Skeletal muscle cell (primary cell): ENCODE measurements at places on chromosomes 1 and 21.

DNA sequence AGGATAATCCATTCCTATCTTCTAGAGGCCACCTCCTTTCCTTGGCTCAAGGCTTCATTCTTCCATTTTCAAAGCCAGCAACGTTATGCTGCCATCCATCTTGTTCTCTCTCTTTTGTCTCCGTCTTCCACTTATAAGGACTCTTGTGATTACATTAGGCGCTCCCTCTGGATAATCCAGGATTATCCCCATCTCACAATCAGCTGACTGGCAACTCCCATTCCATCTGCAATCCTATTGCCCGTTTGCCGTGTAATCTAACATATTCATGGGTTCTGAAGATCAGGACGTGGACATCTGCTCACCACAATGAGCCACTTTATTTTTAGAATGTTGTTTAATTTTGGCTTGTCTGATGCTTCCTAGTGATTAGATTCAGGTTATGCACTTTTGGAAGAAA is 89.3 kb downstream of the EBNA1BP2 start:
- no peak for DNase-seq

GRCh38 chr21:27475363-27475955 is 508.6 kb upstream of the ADAMTS5 start:
- no peak for DNase-seq

DNA sequence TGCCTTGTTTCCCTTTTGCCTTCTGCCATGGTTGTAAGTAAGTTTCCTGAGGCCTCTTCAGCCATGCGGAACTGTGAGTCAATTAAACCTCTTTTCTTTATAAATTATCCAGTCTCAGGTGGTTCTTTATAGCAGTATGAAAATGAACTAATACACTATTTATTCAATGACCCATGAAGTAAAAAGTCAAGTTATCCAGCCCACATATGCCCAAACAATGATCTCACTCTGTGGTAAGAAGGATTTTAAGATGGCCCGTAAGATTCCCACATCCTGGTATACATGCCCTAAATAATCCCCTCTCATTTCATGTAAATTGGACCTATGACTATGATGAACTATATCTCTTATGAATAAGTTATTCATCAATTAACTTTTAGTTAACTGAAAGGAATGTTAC is 1008.3 kb upstream of the B3GALT2 start:
- DNase-seq = no peak

DNA sequence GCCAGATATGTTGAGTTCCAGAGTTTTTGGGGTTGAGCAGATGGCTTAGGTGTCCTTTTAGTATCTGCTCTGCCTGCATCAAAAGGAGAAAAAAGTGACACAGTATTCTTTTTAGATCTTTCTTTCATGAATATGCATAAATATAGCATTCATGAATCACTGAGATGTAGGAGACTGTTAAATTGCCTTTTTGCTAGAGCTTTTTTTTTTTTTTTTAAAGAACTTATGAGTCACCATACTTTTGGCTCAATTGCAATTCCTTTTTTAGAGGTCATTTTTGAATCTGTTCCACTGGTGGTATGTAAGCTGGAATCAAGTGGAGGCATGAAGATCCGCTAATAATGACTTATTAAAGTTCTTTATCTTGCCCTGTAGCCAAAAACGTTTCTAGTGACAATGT is 480.9 kb upstream of the ZRANB2 start:
- peak; percentile 46 for DNase-seq

- DNase-seq = no peak
Measured at GRCh38 chr1:147083919-147084272, 88.4 kb downstream of the PRKAB2 start.
